Globus pallidus (tissue), 1 donor: ENCODE measurements at places on chromosomes 12 and 14.

- DNase-seq = peak; percentile 67
Observed at GRCh38 chr12:51390891-51391282, 319 bp downstream of the GALNT6 start.

DNA sequence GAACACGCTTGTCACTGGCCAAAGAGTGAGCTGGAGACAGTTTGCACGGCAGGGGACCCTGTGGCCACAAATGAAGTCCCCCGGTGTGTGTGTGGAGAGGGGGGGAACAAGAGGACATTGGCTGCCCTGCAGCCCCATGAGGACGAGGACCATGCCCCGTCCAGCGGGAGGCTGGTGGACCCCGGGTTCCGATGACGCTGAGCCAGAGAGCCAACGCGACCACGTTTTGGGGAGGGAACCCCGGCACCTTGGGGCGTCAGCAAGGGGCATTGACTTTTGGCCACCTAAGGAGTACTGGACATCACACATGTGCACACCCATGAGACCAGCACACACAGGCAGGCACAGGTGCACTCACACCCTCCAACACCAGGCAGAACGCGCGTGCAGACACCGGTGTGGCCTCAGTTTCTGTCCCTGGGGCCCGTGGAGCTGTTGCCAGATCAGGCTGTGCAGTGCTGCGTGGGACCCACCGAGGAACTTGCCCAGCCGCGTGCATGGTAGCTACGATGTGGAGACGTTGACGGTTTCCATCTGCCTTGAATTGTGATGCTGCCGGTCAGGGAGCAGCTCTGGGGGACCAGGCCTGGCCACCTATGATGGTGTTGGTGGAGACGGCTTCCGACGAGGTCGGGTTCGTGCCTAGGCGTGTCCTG is 26.5 kb downstream of the NOC4L start:
- DNase-seq = no peak

GRCh38 chr12:58596381-58596780 is 323.9 kb downstream of the LRIG3 start:
- no peak for DNase-seq

- DNase-seq = no peak
Observed at GRCh38 chr12:108604208-108604941, 6.5 kb upstream of the TMEM119 start.
